GM04504 (cell line): ENCODE measurements at places on chromosomes 2 and 18.

DNA sequence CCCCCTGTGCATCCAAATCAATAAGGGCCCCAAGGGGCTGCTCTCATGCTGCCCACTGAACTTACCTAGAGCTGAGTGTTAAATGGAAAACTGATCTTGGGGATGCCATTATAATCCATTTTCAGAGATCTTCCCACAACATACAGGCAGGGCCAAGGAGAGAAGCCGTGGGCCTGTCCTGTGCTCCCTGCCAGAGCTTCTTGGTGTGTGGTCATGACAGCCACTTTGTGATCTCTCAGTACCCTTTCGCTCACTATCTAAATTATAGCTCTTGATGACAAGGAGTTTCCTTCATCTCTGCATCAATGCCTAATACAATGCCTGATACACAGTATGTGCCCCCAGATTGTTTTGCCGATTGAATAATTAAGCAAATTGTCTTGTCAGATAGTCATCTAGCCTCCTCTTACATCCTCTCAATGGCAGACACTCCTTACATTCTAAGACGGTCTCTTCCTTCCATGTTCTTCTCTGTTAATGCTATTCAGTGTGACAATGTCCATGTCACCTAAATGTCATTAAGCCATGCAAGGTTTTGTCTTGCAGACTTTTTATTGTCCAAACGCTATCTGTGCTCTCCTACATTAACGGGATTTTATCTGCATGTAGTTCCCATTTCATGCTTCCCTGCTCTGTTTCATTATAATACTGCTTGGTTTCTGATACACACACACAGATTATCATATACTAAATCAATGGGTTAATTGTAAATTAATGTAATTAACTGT, 5.9 kb downstream of the CSRNP3 start:
- no peak for DNase-seq

- DNase-seq: no peak
Measured at GRCh38 chr2:96354492-96354891, 18.9 kb downstream of the NCAPH start.

DNA sequence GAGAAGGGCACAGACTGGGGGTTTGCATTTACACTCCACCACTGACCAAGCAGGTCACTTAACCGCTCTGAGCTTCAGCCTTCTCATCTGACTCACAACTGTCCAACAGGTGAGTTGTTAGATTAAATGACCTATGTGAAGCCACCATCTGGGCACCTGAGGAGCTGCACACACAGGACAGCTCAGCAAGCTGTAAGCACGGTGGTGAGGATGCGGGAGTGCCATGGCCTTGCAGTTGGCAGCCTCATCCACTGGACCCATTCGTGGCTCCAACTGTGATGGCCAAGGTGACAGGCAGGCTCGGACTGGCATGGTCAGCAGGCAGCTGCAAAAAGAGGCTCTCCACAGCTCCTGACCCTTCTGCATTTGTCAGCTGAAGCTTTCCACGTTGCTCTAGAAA, 23.3 kb upstream of the AMMECR1L start:
- no peak for DNase-seq

- DNase-seq: no peak
Measured at GRCh38 chr2:189116979-189117378, 62.6 kb downstream of the COL5A2 start.

DNA sequence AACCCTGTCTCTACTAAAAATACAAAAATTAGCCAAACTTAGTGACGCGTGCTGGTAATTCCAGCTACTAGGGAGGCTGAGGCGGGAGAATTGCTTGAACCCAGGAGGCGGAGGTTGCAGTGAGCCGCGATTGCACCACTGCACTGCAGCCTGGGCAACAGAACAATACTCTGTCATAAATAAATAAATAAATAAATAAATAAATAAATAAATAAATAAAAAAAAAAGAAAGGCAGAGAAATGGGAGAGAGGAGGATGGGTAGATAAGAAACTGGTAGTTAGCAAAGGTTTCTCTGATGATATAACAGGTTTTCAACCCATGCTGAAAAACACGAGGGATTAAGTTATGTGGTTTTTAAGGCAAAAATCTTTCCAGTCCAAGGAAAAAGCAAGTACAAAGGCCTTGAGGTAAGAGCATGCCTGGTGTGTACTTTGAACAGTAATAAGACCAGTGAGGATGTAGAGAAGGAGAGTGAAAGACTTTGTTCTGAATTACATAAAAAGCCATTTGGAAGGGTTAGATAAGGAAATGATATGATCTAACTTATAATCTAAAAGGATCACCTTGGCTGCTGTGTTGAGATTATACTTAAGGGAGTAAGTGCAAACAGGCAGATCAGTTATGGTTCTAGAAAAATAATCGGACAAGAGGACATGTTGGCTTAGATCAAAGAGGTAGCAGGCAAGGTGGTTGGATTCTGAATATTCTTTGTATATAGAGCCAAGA, 159.3 kb downstream of the PTH2R start:
- DNase-seq: no peak
